ENCODE measurements at places on chromosomes 1 and 21.

- H3K27ac ChIP-seq = no peak overlapping the region
- no peaks in the 10 kb centered on the region for H3K27me3 ChIP-seq
- H3K4me1 ChIP-seq = no peaks in the 10 kb centered on the region
- H3K4me3 ChIP-seq = no peak overlapping the region
Measured at GRCh38 chr1:184813528-184814089, 59.0 kb upstream of the EDEM3 start.

- H3K27ac ChIP-seq = no peak overlapping the region
- H3K4me3 ChIP-seq = no peak overlapping the region
- no peaks in the 10 kb centered on the region for H3K4me1 ChIP-seq
- H3K36me3 ChIP-seq = no peaks in the 10 kb centered on the region
Measured at GRCh38 chr1:96989302-96989701, 267.7 kb downstream of the PTBP2 start.

GRCh38 chr1:117045644-117046043 is 14.5 kb upstream of the TTF2 start:
- H3K27me3 ChIP-seq = no peaks in the 10 kb centered on the region
- no peak for DNase-seq
- no peaks in the 10 kb centered on the region for H3K4me1 ChIP-seq
- no peak overlapping the region for H3K4me3 ChIP-seq
- H3K36me3 ChIP-seq = no peaks in the 10 kb centered on the region

- no peak overlapping the region for H3K27ac ChIP-seq
- H3K36me3 ChIP-seq = no peaks in the 10 kb centered on the region
- no peak overlapping the region for H3K4me3 ChIP-seq
- no peaks in the 10 kb centered on the region for H3K27me3 ChIP-seq
- DNase-seq = no peak
- peaks cover 30% of the 10 kb centered on the region for H3K4me1 ChIP-seq
Measured at GRCh38 chr1:234922987-234923386, 205.7 kb downstream of the TOMM20 start.

DNA sequence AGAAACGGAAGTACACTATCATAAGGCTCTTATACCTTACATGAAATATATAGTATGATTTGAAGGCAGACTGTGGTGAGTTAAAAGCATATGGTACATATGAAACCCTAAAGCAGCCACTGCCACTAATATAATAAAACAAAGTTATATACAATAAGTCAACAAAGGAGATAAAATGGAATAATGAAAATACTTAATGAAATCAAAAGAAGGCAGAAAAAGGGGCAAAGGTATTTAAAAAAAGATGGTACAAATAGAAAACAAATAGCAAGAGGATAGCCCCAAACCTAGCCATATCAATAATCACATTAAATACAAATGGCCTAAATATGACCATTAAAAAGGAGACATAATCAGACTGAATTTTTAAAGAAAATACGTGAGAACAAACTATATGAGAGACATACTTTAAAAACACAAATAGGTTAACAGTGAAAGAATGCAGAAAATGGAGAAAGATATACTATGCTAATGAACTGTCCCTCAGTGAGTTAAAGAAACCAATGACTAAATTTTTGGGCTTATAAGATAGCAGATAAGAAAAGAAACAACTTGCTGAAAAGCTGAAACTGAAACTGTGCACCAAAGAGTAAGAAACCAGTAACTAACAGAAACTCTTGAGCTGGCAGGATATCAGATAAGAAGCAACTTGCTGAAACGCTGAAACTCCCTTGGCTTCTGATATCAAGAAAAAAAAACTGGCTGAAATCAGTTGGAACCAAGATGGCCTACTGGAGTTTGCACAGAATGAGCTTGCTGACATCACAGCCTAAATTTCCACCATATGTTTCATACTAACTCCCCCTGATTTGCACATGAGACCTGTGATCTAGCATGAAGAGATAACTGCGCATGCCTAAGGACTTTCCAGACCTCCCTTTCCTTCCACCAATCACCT is 44.3 kb upstream of the IL10 start:
- H3K27me3 ChIP-seq = no peaks in the 10 kb centered on the region
- H3K4me1 ChIP-seq = no peaks in the 10 kb centered on the region
- no peaks in the 10 kb centered on the region for H3K36me3 ChIP-seq
- peak overlapping the region; percentile 34 for H3K27ac ChIP-seq
- H3K4me3 ChIP-seq = no peak overlapping the region

DNA sequence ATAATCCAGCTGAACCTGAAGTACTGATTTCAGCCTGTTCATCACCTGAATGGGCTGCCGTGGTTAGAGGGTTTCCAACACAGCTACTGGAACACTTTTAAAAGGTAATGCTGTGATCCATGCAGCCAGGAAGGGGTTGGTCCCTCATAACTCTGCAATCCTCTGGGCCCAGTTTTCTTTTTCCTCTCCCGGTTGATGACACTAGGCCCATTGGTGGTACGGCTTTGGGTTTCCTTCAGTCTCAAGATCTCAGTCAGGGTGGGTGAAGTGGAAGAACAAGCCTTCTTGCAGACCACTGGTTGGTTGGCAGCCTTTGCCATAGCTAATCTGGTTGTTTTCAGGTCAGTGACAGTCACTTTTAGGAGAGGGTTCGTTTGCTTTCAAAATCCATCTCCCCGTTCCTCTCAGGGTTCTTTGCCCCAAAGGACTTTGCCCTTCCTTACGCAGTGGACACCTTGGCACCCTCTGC is 502 bp upstream of the SLC35A3 start:
- peaks cover 4% of the 10 kb centered on the region for H3K4me1 ChIP-seq
- H3K4me3 ChIP-seq = peak overlapping the region; percentile 96
- peak overlapping the region; percentile 42 for H3K27ac ChIP-seq
- H3K27me3 ChIP-seq = no peaks in the 10 kb centered on the region
- DNase-seq = no peak

DNA sequence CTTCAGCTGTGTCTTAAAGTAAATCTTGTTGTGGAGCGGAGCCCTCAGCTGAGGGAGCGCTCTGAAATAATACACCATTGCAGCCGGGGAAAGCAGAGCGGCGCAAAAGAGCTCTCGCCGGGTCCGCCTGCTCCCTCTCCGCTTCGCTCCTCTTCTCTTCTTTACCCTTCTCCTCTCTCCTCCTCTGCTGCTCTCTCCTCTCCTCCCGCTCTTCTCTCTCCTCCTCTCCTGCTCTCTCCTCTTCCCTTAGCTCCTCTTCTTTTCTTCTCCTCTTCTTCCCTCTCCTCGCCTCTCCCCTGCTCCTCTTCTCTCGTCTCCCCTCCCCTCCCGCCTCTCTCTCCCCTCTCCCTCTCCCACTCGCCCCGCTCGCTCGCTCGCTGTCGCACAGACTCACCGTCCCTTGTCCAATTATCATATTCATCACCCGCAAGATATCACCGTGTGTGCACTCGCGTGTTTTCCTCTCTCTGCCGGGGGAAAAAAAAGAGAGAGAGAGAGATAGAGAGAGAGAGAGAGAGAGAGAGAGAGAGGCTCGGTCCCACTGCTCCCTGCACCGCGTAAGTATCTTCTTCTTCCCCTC is at the start of gene PROX1:
Gene PROX1, plus strand, starts transcription at position 47 of the 580 bp plus-strand sequence. CDS start 8,563 bp downstream, outside the sequence.
- H3K36me3 ChIP-seq = no peaks in the 10 kb centered on the region
- H3K27ac ChIP-seq = peak within 1 kb of the TSS; percentile 90
- DNase-seq = peak; percentile 34
- no peaks in the 10 kb centered on the region for H3K27me3 ChIP-seq
- peak within 1 kb of the TSS; percentile 55 for H3K4me3 ChIP-seq

GRCh38 chr1:24769656-24770651 is 24.7 kb downstream of the CLIC4 start:
- H3K27ac ChIP-seq = peak overlapping the region; percentile 74
- no peaks in the 10 kb centered on the region for H3K27me3 ChIP-seq
- no peak for DNase-seq
- peaks cover 16% of the 10 kb centered on the region for H3K4me1 ChIP-seq

GRCh38 chr1:228920831-228921230 is 185.6 kb downstream of the RHOU start:
- no peaks in the 10 kb centered on the region for H3K4me1 ChIP-seq
- no peak overlapping the region for H3K27ac ChIP-seq
- DNase-seq = no peak
- H3K27me3 ChIP-seq = no peaks in the 10 kb centered on the region

GRCh38 chr1:30375156-30375555 is 348.2 kb downstream of the MATN1 start:
- H3K27me3 ChIP-seq = no peaks in the 10 kb centered on the region
- H3K4me3 ChIP-seq = no peak overlapping the region
- H3K4me1 ChIP-seq = peaks cover 13% of the 10 kb centered on the region
- H3K36me3 ChIP-seq = no peaks in the 10 kb centered on the region
- DNase-seq = peak; percentile 2

DNA sequence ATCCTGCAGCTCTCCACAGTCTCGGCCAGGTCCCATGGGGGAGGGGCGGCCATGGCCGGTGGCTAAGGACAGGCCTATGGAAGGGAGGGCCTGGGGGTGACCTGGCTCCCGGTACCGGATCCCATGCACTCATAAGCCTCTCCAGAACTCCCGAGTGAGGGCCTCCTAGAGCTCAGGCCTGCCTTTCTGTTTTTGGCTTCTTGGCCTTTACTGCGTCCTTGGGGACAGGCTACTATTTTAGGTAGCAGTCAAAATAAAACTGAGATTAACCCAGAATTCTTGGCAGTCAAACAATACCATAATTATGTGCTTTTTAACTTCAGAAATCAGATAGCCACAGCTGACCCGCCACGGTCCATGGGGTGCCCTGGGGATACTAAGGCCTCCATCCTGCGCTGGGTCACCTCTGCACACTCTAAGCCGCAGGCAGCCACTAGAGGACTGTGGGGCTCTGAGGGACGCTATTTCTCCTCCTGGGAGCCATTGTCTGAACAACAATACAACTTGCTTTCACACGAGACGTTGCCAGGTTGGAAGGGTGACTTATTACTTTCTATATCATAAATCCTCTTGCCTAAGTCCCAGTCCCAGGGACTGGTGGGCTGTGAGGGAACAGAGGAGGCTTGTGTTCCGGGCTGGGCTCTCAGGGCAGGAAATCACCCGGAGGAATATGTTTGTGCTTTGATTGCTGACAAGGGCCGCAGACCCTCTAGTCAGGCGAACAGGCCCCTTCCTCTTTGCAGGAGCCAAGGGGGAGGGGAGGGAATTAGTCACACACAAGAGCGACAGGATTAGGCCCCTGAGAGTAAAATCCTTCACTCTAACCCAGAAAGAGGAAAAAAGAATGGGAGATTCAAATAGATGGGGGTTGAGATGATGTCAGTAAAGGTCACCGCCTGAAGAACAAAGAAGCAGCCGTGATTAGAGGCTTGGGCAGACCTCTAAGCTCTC is 40.7 kb upstream of the BCAR3 start:
- H3K27ac ChIP-seq = no peak overlapping the region
- no peaks in the 10 kb centered on the region for H3K27me3 ChIP-seq
- no peaks in the 10 kb centered on the region for H3K36me3 ChIP-seq
- peak; percentile 58 for DNase-seq
- H3K4me3 ChIP-seq = no peak overlapping the region
- H3K4me1 ChIP-seq = peaks cover 22% of the 10 kb centered on the region

GRCh38 chr1:153343040-153343681 is 5.5 kb downstream of the PGLYRP4 start:
- no peaks in the 10 kb centered on the region for H3K27me3 ChIP-seq
- no peak overlapping the region for H3K4me3 ChIP-seq
- H3K4me1 ChIP-seq = peaks cover 10% of the 10 kb centered on the region
- no peak for DNase-seq
- no peaks in the 10 kb centered on the region for H3K36me3 ChIP-seq

DNA sequence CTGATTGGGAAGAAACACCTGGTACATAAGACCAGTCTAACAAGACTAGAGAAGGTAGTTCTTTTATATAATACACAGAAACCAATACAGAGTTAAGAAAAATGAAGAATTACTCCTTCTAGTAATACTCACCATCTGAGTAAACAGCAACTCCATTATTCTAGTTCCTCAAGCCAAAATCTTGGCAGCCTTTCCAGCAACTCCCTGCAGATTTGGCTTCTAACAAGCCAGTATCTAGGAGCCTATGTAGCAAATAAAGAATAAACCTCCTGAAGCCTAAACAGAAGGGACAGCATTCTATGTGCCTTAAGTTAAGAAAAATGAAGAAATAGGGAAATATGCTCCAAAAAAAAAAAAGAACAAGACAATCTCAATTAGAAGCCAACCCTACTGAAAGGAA is 24.5 kb downstream of the ERO1B start:
- no peaks in the 10 kb centered on the region for H3K27me3 ChIP-seq
- H3K4me3 ChIP-seq = no peak overlapping the region
- peak; percentile 32 for DNase-seq
- no peaks in the 10 kb centered on the region for H3K36me3 ChIP-seq
- H3K27ac ChIP-seq = no peak overlapping the region
- H3K4me1 ChIP-seq = no peaks in the 10 kb centered on the region

- peak overlapping the region; percentile 35 for H3K4me3 ChIP-seq
- no peaks in the 10 kb centered on the region for H3K27me3 ChIP-seq
- peak; percentile 91 for DNase-seq
- H3K36me3 ChIP-seq = no peaks in the 10 kb centered on the region
- H3K27ac ChIP-seq = peak overlapping the region; percentile 82
- H3K4me1 ChIP-seq = peaks cover 4% of the 10 kb centered on the region
Measured at GRCh38 chr1:165376041-165376810, 19.7 kb upstream of the LMX1A start.

GRCh38 chr1:100543640-100544039 is 5.7 kb downstream of the GPR88 start:
- no peak overlapping the region for H3K27ac ChIP-seq
- H3K4me1 ChIP-seq = peaks cover 8% of the 10 kb centered on the region
- H3K27me3 ChIP-seq = no peaks in the 10 kb centered on the region
- DNase-seq = no peak

- no peak for DNase-seq
- H3K27me3 ChIP-seq = no peaks in the 10 kb centered on the region
- no peaks in the 10 kb centered on the region for H3K4me1 ChIP-seq
- no peak overlapping the region for H3K4me3 ChIP-seq
- H3K36me3 ChIP-seq = no peaks in the 10 kb centered on the region
Measured at GRCh38 chr21:18430341-18430740, 26.8 kb upstream of the TMPRSS15 start.

DNA sequence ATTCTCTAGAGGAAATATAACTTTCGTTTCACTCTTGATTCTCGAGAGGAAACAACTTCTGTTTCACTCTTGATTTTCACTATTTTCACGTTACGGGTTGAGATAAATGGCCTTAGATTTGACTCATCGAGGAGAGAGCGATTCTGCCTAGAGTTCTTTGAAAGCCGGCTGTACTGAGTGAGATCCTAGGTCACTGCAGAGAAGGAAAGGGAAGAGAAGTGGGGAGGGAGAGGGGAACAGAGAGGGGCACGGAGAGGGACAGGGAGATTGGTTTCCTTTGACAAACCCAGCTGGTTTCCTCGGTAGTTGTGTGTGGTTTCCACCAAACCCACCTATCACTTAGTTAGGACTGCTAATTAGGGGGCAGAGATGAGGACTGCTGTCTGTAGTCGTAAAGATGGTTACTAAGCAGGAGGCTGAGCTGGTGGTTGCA is 21.6 kb upstream of the GPR137B start:
- H3K4me1 ChIP-seq = no peaks in the 10 kb centered on the region
- H3K27me3 ChIP-seq = no peaks in the 10 kb centered on the region
- no peaks in the 10 kb centered on the region for H3K36me3 ChIP-seq
- no peak overlapping the region for H3K4me3 ChIP-seq
